Activated T-helper 1 cell treated with Interleukin-2 at 50 U/mL for 16 hours (primary cell): ENCODE measurements at places on chromosomes 3 and 15.
A peak's percentile ranks its signal among the peaks of the same experiment; 100 is the strongest.

DNA sequence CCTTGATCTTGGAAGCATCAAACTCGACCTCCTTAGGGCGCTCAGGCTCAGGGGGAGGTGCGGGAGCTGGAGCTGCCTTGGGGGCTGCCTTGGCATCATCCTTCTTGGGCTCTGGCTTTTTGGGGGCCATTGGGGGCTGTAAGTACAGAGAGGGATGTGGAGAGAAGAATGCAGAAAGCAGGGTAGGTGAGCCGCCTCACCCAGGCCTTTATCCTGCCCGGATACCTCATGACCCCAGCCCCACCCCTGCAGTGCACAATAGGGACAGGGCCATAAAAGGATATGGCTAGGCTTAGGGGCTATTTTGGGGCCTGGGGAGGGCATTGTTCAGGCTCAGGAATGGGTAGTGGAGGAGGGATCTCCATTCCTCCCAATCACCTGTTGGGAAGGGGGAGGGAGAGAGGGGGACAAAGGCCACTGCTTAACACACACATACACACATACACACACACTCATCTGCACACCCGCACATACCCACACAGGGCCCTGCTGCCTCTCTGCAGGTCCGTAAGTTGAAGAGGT, at the start of gene MYL3:
MYL3 (minus strand) TSS at position 184 of the 522 bp plus-strand sequence; CDS start at position 130, 54 bp downstream.
- no peak for DNase-seq

DNA sequence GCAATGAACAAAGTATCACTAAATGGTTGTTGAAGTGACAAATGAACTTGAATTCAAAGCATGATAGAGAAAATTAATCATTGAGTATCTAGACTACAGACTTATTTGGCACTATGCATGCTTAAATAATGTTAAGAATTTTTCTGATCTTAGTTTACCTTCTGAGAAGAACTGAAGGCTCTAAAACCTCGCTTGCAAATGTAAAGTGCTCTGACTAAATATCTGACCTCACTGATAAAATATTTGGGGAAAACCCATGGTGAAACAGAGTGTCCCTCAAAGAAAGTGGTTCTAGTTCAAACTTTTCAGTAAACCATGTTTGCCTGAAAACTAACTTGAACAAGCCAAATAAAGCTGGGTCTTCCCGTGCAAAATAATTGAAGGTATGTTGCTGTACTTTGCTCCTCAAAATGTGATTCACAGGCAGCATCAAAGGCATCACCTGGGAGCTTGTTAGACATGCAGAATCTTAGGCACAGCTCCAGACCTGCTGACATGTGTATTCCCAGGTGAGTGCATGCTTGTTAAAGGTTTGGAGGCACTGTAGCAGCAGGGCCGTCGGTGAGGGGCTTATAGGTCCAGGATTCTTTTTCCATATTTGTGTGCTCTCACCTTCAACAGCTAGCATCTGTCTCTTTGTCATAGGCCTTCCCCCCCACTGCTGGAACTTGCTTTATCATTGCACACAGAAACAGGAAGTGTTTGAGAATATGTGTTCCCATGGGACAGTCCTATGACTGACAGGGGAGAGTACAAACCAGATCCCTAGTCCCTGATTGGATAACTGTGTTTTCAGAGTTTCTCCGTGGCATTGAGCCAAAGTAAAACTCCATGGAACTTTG, 524.2 kb upstream of the LMCD1 start:
- DNase-seq: no peak

DNA sequence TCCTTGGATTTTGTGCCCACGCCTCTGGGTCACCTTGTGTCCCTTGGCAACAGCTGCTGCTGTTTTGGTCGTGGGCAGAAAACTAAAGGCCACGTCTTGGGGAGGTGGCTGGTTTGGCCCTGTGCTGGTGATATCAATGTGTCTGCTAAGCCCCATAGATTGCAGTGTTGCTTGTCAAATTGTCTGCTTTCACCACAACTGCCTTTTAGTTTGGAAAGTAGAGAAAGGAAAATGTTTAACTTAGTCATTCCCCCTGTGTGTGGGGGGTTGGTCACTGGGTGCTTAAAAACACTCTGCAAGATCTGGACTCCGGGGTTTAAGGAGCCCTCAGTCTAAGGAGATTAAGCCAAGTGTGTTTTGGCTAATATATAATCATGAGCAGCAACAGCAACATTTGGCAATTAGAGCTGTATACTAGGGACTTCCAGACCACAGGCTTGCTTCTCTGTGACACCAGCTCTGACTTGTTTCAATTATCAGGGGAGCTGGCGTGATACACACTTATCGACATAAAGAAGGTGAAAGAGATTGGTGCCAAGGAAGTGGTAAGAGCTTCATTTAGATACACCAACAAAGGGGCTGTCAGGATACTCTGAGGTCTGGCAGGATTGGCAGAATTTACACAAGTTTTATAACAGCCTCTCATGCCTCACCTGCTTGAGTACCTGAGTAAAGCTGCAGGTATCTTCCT, 3.5 kb downstream of the SMAD3 start:
- no peak for DNase-seq

GRCh38 chr3:101154401-101154800, 161.2 kb upstream of the ABI3BP start:
- DNase-seq: no peak

DNA sequence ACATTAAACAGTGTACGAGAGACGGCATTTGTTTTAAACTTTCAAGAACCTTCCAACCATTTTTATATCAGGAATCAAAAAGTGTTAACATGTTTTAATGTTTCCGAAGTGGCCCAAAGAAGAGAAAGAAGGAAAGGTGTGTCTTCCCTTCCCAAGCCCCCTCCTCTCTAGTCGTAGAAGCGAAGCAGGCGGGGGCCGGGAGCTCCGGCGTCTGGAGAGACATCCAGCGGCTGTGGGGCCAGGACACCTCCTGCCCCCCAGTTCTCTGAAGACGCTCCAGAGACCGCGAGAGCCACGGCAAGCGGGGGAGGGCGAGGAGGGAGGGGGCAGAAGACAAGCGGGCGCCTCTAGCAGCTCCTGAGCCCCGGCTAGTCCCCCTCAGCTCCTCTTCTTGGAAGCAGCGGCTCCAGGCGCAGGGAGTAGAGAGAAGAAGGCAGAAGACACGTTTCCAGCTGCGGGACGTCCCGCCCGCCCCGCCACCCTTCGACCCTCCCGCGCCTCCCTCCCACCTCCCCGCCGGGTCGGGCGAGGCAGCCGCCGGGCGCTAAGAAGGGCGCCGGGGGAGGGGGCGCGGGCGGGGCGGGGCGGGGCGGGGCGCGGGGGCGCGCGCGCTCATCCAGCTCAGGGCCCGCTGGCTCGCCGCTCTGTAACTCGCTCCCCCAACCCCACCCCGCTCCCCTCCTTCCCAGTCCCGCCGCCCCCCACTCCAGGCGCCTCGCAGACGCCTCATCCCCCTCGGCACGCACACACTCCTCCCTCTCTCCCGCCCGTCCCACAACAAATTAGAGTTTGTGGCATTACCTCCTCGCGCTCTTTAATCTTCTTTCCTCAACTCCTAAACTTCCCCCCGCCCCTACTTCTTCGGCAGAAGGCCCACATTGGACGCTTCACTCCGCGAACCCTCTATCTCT, at the start of gene ZBTB20:
ZBTB20 (minus strand) TSS at position 871 of the 911 bp plus-strand sequence.
- DNase-seq: peak; percentile 50

- no peak for DNase-seq
Measured at GRCh38 chr3:70829092-70829491, 516.7 kb upstream of the MDFIC2 start.

- no peak for DNase-seq
Measured at GRCh38 chr15:81297603-81298575, 26.1 kb downstream of the STARD5 start.

DNA sequence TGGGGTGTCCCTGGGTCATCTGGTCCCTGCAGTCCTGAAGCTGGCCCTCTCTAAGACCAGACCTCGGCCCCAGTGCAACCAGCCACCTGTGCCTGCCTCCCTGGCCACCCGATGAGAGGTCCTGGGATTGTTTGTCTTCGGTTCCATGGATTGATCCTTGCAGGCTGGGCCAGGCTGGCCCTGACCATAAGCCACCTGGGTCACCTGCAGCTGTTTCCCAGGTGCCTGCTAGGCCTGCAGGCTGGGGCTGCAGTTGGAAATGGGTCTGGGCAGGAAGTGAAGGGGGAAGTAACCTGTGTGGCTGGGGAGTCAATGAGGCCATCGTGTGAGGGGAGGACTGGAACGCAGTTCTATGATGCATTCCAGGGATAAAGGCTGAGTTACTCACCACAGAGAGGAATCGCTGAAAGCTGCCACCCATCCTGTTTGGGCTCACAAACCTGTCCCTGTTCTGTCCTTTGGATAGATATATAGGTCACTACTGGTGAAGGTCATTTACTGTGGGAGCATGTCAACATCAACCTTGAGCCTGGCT, 30.9 kb upstream of the VPS8 start:
- DNase-seq: no peak

DNA sequence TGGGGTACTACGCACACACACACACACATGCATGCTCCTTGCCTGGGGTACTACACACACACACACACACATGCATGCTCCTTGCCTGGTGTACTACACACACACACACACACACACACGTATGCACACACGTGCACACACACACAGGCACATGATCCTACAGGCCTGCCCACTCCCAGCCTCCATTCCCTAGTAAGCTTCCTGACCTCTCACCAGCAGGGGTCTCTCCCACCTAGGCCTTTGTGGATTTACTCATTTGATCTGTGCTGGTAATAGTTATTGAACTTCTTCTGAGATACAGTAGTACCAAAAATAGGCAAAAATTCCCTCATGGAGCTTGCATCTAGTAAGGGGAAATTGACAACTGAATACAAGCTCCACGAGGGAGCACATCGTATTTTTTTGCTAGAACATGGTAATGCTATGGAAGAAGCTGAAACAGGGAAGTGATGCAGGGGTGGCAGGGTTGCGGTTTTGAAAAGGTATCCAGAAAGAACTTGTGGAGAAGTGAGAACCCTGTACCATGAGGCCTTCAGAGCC, 19.1 kb downstream of the TTC21A start:
- no peak for DNase-seq
